ENCODE measurements at places on chromosomes 6 and 20.

- DNase-seq, result peak; percentile 96
These were observed 74.9 kb upstream of the CLDN20 start for GRCh38 chr6:155188707-155189496.

DNA sequence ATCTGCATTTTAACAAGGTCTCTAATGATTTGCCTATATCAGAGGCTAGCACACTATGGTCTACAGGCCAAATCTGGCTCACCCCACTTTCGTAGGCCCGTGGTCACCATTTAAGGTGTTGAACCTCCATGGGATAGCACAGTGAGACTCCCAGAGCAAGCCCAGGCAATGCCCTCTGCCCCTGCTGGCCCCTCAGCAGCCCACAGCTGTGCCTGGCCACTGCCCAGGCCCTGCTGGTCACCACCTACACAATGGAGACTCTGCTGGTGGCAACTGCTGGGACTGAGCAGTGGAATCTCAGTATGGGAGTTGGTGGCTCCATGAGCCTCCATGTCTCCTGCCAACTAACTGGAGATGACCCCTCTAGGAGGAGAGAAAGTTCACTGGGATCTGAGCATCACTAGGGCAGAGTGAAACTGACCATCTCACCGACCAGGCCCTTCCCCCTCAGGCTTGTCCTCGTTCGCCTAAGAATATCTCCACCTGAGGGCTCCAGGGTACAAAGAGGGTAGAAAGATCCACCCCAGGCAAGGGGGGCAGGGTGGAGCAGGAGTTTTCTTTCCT is 2.3 kb downstream of the ANKRD66 start:
- no peak for DNase-seq

GRCh38 chr6:122778985-122779661 is 393 bp upstream of the FABP7 start:
- peak; percentile 82 for DNase-seq

GRCh38 chr6:92753956-92754355 is 665.4 kb downstream of the EPHA7 start:
- DNase-seq, result no peak

GRCh38 chr6:154752022-154752421 is 18.8 kb downstream of the SCAF8 start:
- DNase-seq, result no peak

DNA sequence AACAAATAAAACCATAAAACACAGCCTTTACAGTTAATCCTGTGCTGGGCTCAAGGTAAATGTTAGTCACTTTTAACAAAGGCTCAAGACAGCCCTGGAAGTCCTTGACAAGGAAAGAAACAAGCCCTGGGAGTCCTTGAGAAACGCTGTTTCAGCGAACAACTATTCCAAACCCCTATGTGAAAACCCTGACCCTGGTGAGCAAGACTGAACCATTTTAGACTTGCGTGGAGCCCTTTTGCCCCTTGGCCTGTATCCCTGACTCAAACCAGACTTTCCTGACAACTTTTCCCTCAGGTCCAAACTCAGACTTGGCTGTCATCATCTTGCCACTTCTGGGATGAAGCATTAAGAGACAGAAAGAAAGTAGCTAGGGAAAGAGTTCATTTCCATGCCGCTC is 180.4 kb downstream of the AIG1 start:
- DNase-seq, result no peak

- no peak for DNase-seq
These were observed 77.3 kb downstream of the EPHA7 start for GRCh38 chr6:93341900-93342613.

DNA sequence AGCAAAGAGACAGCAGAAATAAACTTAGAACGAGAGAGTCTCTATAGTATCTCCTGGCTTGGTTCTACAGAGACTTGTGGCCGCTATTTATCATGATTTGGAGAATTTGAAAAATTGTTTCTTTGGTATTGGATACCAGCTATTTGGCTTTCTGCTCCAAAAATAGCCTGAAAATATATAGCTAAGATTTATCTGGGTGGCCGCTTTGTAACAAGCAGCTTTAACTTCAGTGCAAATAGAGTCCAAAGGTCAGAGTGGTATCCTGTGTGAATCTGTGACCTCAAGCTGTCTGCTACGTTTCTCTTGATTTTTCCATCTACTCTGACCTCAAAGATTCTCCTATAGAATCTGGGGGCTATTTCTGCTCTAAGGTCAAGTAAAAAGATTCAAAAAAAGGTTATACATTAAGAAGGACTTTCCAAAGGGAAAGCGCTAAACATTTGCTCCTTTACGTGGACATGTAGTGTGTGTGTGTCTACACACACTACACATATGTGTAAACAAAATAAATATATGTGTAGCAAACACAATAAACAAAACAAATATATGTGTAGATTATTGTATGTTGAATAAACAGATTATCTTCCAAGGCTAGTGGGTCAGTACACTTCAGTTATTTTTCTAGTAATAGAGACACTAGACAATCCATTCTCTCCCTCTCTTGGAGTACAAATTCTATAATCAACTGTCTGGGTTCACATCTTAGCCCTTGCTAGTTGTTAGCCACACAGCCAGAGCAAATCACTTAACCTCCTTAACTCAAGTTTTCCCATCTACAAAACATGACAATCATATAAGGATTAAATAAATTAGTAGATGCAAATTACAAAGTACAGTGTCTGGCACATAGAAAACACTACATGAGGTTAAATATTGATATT is 40.8 kb downstream of the CHD6 start:
- DNase-seq, result no peak

- DNase-seq, result no peak
These were observed 6.7 kb downstream of the PCED1A start for GRCh38 chr20:2833761-2834160.

GRCh38 chr6:107132330-107132954 is 17.1 kb upstream of the BEND3 start:
- peak; percentile 32 for DNase-seq

GRCh38 chr6:36963451-36964290 is 9.1 kb downstream of the PI16 start:
- no peak for DNase-seq

DNA sequence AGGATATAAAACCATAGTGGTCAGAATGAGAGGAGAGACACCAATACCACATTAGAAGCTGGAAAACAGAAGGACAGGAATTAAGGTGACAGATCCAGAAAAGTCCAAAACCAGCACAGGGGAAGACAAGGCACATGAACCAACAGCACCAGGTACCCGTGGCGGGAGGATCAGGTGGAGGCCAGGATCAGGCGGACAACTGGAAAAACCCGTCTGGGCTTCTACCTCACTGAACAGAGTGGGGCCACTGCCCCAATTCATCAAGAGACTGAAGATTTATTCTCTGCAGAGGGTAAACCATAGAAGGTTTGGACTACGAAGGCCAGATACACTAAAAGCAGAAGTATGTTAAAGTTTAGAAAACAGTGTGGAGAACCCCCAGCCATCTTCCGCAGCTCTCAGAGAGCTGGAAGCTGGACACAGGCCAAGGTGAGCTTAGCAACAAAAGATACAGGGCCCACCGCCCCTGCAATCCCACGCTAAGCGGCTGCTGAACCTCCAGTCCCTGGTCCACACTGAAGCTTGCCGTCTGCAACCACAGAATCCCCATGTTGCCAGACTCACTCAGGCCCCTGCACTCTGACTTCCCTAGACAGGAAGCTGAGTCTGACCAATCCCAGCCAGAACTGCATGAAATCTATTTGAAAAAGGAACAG is 29.9 kb downstream of the ABHD12 start:
- no peak for DNase-seq

DNA sequence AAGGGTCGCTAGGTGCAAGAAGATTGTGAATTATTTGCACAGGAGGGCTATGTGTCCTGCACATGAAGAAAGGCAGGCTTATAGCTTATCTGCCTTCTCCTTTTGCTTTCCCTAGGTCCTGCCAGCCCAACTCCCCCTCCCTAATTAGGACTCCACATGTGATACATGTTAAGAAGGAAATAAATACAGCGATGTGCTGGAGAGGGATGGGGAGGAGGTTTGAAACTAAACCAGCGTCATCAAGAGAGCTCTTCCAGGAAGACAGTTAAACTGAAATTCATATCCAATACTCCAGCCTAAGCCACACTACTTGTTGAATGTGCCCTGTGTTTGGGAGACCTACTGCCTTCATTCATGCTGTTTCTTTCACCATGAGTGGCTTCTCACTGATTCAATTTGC is 34.9 kb upstream of the UTRN start:
- DNase-seq, result no peak

GRCh38 chr6:48069280-48069679 is 41.7 kb downstream of the PTCHD4 start:
- no peak for DNase-seq

DNA sequence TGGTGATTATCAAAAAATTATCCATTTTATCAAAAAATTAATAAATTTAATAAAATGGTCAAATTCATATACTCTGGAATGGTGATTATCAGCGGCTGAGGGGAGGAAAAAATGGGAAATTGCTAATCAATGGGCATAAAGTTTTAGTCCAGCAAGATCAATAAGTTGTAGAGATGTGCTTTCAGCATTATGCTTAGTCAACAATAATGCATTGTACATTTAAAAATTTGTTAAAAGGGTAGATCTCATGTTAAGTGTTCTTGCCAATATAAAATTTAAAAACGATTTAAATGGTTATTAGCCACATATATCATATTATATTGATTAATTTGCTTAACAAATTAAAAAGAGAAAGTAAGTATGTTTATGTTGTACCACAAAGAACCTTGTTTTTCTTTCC is 56.6 kb downstream of the HS3ST5 start:
- no peak for DNase-seq

DNA sequence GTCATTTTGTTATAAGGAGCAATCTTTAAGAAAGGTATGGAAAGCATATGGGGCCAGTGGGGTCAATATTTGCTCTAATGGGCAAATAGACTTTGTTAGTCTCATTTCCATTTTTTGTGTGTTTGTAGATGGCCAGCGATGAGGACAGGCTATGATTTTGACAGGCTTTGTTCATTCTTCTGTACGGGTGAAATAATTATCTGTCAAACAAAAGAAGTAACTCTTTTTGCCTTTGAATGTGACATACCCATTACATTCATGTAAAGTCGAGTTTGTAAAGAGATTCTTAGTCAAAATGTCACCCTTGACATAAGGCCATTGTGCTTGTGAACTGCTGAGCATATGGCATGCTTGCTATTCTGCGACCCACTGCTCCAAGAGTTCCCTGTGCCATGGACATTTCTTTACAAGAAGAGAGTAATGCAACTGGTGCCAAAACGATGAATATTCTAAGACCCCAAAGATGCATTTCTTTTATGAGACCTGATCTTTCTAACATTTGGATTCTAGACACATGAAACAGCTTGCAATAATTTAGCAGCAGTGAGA is 38.2 kb upstream of the JAG1 start:
- no peak for DNase-seq
